ENCODE measurements at places on chromosomes 2 and 18.

GRCh38 chr2:171201271-171201670, 40.6 kb upstream of the TLK1 start:
- DNase-seq, result no peak

- no peak for DNase-seq
These were observed 202.1 kb upstream of the SMAD7 start for GRCh38 chr18:49152885-49153284.

DNA sequence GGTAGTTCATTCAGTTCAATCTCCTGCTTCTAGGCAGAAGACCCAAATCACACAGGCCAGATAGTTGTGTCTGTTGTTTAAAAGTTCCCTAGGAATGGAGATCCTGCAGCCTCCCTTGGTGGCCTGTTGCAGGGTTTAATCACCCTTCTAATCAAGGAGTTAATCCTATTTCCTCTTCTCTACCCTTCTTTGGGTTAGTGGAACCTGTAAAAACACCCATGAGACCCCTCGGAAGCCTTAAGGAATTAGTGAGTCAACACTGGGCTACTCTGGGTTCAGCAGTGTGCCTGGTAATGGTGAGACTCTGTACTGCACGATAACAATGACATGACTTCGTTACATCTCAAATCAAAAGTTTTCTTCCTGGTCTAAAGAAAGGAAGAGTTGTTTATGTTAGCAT, 217.6 kb upstream of the NRP2 start:
- no peak for DNase-seq

DNA sequence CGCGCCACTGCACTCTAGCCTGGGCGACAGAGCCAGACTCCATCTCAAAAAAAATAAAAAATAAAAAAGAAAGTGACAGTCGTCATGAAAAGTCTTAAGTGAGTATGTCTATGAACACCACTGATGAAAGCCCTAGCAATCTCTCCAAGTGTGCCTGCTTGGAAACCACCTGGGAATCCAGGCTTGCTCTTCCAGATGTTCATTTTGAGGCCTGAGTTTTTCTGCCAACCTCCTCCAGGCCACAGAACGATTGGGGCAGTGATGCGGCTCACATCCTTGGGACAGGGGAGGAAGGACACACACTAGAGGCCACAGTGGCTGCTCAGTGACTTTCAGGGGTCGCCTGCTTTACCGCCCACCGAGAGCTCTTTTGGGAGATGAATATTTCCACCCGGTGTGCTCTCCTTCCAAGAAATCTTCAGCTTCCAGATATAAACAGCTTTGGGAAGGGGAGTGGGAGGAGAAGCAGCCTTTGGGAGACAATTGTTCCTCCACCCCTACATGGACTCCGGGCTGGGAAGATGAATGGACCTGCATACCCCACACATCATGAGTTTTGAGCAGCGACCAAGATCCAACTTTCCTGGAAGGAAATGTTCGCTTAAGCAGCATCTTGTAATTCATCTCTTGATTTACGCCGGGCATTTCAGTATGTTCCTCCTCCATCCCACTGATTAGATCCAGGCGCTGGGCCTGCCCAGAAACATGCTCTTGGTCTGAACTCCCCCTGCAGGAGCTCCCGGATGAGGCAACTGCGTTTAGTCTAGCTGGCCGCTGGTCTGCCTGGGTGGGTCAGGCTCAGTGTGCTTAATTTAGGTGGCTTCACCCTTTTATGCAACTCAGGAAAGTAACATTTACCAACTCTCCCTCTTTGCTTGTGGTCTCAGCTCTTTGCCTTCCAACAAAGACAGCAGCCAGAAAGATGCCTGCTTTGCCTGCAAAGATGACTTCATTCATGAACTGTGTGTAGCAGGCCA, 6.2 kb upstream of the ARMC9 start:
- DNase-seq, result no peak

DNA sequence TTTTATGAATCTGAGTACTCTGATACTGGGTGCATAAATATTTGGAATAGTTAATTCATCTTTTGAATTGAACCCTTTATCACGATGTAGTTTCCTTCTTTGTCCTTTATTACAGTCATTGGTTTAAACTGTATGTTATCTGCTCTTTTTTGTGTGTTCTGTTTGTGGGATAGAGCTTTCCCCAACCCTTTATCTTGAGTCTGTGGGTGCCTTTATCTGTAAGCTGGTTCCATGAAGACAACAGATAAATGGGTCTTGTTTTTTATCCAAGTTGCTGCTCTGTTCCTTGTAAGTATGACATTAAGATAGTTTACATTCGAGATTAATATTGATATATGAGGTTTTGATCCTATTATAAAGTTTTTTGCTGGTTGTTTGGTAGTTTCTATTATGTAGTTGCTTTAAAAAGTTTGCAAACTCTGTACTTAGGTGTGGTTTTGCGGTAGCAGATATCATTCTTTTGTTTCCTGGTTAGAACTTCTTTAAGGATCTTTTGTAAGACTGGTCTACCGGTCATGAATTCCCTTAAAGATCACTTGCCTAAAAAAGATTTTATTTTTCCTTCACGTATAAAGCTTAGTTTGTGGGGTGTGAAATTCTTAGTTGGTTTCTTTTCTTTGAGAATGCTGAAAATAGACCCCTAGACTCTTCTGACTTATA, 1451.3 kb upstream of the SLC39A10 start:
- DNase-seq, result no peak

GRCh38 chr18:54215069-54215468, 9.4 kb downstream of the MBD2 start:
- DNase-seq, result no peak

DNA sequence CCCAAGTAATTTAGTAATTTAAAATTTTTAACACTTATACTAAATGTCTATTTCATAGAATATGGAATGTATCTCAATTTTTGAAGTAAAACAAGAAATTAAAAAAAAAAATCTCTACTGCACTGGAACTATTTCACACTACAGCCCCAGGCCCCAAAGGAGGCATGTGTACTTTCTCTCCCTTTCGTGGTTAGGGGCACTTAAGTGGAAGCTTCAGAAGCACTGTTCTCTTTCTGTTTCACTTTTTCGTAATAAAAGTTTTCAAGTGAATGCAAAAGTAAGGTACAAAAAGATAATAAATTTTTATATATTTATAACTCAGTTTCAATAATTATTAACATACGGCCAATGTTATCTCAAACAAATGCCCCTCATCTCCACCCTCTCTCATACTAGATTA, 123.8 kb upstream of the STON1 start:
- DNase-seq, result no peak

DNA sequence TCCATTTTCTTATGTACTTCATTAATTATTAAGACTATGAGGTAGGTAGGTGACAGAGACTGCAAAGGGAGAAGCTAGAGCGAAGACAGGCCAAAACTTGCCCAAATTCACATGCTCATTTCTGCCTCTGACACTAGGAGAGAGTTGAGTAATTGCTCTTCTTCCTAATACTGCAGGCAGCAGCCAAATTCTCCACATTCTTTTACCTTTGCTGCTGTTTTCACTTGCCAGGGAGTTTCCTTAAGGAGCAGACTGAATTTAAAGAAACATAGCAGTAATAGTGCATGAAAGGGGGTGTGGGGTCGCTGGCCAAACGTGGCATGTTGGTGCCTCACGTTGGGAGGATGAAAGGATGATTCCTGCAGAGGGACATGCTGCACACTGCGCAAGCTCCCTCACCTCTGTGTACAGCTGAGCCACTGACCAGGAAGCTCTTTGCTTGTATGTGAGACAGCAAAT, 12.3 kb downstream of the CRIM1 start:
- no peak for DNase-seq

DNA sequence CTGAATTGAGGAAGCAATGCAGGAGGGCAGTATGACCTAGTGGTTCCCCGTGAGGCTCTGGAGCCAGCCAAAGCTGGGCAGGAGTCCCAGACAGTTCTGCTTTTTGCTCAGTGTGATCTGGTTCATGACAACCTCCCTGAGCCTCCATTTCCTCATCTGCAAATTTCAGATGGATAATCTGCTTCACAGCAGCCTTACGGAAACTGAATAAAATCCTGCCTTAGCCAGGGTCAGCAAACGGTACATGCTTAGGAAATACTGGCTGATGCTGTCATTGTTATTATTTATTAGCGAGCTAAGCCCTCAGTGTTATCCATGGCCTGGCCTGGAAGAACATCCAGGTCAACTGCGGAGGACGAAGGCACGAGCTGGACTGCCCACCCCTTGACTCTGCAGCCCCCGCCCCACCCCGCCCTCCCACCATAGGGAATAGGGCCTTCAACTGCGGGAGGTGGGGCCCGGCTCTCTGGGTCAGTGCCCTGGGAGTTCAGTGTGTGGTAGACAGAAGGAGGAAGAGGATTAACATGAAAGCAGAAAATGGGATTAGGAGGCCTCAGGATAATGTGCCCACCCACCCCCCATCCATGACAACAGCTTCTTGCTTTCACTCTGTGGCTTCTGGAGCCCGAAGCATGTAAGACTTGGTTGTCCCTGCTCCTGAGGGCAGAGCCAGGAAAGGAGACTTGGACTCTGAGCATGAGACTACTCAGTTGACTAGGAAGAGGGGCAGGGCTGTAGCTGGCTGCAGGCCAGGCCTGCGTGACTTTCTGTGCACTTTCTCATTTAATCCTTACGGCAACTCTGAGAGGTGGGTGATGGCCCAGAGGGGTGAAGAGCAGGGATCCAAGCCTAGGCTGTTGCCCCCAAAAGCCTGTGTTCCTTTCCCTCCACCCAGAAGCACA, 13.1 kb downstream of the PKDCC start:
- no peak for DNase-seq

GRCh38 chr2:188450732-188451483, 159.2 kb downstream of the GULP1 start:
- DNase-seq, result no peak

DNA sequence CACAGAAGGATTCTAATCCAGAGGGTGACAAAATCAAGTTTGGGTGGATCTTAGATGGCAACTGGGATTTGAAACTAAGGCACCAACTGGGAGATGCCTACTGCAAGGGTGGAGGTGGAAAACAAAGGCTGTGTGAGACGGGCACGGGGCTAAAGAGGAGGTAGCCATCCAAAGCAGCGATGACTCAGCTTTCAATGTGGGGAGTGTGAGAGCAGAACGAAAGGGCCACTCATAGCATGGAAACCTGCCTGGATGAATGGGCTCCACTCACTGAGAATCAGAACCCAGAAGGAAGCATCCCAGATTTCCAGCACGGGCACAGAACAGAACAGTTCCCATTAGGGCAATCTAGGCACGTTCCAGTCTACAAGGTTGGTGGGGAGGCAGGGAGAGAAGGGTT, 159.5 kb downstream of the COL4A4 start:
- DNase-seq, result no peak

- DNase-seq, result no peak
These were observed 619.5 kb upstream of the FANCL start for GRCh38 chr2:58860586-58860985.

DNA sequence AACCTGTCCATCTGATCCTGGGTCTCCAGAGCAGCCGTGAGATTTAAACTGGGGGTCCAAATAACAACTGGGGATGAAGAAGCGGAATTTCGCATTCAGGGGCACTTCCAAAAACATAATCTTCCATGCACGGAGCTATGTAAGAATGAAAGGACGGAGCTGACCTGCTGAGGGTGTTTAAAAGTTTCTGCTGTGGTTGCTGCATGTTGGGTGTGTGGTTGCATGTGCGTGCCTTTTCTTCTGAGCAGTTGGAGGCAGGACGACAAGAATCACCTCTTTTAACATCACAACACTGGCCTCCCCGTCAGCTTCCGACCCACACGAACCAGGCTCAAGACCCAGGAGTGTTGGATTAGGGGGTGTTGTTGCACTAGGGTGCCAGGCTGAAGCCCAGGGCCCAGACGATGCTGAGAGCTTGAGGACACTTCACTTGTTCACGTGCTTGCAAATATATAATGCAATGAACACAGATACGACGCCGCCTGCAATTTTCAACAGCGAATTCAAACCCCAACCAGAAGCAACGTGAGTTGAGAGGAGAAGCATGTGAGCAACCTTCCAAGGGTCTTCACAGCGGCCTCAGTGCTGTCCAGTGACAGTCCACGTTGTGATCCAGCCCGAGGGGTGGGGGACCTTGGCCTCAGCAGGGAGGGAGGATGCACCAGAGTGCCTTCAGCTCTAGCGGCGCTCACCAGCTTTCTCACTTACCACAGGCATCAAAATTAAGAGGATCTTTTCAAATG, 76.0 kb upstream of the SALL3 start:
- no peak for DNase-seq

- DNase-seq, result no peak
These were observed 74.1 kb downstream of the LTBP1 start for GRCh38 chr2:33020883-33021282.

- no peak for DNase-seq
These were observed at the start of gene OBSL1 for GRCh38 chr2:219571311-219572236. TSS of gene OBSL1 (minus strand) at chr2:219571539. CDS start at chr2:219571232, 307 bp downstream.

GRCh38 chr2:20429528-20429927, 17.3 kb upstream of the RHOB start:
- no peak for DNase-seq

DNA sequence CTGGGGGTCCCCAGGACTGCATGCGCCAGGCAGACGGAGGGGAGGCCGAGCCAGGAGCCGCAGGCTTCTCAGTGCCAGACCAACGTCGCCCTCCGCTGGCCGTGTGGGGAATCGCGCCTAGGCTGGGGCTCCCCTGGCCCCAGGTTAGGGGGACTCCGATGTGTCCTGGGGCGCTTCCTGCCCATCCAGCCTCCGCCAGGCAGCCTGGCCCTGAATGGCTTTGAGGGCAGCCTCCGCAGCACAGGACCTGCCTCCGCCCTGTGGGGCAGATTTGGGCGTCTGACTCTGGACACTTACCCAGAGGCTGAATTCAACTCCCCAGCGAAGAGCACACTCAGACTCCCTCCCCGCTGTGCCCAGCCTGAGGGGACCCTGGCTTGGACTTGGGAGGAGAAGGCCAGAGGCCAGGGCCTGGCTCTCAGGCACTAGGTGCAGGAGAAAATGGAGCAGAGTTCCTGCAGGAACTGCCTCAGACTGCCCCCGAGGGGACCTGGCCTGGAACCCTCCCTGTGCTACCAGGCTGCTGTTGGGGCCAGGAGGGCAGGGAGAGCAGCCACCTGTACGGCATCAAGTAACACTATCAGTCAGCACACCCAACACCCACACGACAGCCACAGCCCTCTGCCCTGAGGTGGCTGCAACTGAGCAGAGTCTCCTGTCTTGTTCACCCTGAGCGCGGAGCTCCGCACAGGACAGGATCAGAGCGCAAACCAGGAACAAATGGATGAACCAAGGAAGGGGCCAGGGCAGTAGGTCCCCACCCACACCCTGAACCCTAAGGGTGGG, 597 bp upstream of the TEKT4 start:
- DNase-seq, result no peak

DNA sequence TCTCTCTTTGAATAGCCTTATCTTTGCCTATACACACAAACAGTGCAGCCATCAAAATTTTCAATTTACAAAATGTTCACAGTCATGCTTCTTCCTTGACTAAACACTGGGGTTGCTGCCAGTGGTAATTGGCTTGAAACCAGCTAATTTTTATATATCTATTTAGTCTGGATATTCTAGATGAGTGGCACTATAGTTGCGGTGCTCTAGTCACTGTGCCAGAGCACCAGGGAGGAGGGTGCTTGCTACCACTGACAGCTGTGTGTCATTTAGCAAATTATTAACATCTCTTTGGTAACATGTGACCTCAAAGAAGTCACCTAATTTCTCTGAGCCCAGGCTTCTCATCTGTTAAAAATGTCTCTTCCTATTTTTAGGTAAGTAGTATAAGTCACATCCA, 130.4 kb downstream of the MEIS1 start:
- DNase-seq, result no peak

All from stimulated activated CD4-positive, alpha-beta T cell treated with anti-CD3 and anti-CD28 coated beads, Interleukin-1b, Interleukin-23, amount 100 ng/mL, for 1 hour (primary cell).